Thoracic aorta (tissue), 2 donors: ENCODE measurements at places on chromosomes 11 and 22.

DNA sequence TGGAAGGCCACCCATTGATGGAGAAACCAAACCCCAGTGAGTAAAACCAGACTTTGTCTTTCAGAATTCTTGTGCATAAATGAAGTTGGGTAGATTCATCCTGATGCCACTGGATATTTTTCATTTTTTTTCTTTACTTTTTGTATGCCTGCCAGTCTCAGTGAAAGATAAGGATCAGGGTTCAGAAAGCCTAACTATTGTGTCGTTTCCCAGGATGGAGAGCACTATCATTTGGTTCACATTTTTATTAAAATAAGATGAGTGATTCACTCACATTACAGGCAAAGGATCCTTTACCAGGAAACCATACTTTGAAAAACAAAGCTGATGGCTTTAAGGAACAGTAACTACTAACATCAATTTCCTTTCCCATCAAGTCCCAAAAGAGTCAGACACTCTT, 52.0 kb downstream of the ARFGAP2 start:
- DNase-seq = no peak

DNA sequence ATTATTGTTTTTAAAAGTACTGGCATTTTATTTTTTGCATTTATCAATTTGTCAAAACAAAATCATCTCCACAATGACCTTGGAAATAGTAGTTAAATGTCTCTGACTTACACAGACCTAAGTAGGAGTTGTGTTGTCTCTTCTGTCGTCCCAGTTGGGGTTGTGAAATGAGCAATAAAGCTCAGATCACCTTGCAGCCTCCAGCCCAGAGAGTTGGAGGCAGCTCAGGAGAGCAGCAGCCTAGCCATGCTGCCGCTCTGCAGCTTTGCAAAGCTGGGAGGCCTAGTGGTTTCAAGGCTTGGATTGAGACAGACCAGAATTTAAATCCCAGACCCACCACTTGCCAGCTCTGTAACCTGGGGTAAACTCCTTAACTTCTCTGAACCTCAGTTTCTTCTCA, 65.2 kb upstream of the CRYBB3 start:
- no peak for DNase-seq

- no peak for DNase-seq
These were observed 18.8 kb upstream of the P4HA3 start for GRCh38 chr11:74330075-74330858.

GRCh38 chr22:23086263-23086662, 15.9 kb downstream of the GNAZ start:
- DNase-seq = no peak

DNA sequence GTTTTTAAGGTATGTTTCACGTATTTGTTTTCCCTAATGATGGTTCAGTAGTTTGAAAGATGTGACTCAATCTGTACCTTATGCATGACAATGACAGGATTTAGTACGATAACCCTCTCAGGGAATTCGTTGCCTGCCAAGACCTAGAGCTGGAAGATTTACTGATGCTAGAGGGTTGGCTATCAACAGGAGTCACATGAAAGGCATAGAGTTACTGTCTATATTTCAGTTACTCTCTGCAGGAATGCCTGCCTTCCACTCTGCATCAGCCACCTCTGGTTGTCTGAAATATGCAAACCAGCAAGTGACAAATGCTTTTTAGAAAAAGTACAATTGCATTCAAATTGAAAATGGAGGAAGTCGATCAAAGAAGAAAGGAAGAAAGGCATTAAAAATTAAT, 276.3 kb upstream of the RAG2 start:
- no peak for DNase-seq

- DNase-seq = no peak
These were observed 8.0 kb downstream of the MYH9 start for GRCh38 chr22:36379593-36380361.

DNA sequence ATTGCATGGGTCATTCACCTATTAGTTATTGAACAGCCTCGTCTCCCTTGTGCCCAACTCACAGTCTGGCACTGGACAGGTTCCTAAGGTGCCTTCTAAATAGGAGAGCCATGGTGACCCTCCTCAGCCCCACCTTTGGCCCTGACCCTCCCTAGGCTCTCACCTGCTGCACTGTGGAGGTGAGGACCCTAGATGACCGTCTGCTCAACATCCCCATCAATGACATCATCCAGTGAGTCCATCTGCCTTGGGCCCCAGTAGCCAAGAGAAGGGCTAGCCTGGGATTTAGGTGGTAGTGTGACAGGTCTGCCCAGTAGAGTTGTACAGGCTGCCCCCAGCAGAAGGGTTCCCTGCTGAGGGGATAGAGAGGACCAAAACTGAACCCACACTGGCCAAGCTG, 13.6 kb downstream of the UCP2 start:
- no peak for DNase-seq

DNA sequence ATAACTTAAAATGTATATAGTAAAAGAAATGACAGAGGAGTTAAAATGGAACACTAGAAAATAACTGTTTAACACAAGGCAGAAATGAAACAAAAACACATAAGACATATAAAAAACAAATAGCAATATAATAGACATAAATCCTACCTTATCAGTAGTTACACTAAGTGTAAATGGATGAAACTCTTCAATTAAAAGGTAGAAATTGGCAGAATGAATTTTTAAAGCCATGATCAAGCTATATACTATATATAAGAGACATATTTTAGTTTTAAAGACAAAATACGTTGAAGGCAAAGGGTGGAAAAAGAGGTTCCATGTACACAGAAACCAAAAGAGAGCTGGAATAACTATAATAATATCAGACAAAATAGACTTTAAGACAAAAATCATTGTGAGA, 4.9 kb upstream of the TMPRSS5 start:
- no peak for DNase-seq

GRCh38 chr11:133948711-133949110, 8.1 kb downstream of the IGSF9B start:
- DNase-seq = no peak
